ENCODE measurements at places on chromosomes 16 and 17.

GRCh38 chr16:28291651-28292626 lies at the start of gene SBK1:
SBK1 (plus strand) TSS chr16:28292525; CDS start chr16:28317392, 24,867 bp downstream.
- peak; percentile 68 for DNase-seq

- no peak for DNase-seq
Observed at GRCh38 chr16:74736531-74737157, 36.0 kb upstream of the MLKL start.

DNA sequence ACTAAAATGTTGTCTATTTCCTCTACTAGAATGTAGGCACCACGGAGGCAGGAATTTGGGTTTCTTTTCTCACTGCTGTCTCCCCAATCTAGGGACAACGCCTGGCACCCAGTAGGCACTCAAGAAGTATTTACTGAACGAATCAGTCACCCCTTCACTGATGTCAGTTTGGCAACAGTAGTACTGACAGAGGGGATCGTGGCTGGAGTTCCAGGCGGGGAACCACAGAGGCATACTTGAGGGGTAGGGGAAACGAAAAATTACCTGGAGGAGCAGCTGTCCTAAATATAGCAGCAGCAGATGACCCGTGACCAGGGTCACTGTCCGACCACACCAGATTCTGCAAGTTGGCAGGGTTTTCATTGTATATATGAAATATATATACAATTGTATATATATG lies 33.3 kb downstream of the TRIM25 start:
- no peak for DNase-seq

- no peak for DNase-seq
Observed at GRCh38 chr17:69447726-69448125, 33.2 kb downstream of the MAP2K6 start.

DNA sequence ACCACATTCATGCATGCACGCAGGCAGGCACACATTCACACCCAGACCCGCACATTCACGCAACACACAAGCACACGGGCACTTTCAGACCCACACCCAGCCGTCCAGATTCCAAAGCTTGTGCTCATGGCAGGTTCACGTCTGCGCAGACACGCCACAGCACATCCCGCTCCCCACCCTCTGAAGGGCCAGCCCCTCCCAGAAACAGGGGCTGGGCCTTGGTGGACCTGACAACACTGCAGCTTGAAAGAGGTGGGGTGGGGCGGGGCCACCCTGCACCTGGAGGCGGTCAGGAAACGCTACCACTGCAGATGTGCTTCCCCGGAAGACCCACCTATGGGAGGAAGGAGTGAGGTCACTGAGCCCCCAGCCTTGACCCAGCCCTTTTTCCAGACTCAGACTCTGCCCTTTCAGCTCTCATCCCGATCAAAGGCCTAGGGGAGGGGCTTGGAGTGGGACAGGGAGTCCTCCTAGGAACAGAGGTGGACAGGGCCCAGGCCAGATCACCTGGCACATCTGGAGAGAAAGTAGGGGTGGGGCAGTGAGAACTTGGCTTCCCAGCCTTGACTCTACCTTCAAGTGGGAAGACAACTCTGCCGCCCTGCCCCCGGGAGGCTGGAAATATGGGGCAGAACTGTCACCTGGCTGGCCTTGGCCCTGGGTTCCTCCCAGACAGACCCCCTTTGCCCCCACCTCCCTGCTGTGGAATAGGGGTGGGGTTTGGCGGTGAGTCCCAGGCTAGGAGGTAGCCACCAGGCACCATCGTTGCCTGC lies 11.0 kb downstream of the P3H4 start:
- DNase-seq: no peak

DNA sequence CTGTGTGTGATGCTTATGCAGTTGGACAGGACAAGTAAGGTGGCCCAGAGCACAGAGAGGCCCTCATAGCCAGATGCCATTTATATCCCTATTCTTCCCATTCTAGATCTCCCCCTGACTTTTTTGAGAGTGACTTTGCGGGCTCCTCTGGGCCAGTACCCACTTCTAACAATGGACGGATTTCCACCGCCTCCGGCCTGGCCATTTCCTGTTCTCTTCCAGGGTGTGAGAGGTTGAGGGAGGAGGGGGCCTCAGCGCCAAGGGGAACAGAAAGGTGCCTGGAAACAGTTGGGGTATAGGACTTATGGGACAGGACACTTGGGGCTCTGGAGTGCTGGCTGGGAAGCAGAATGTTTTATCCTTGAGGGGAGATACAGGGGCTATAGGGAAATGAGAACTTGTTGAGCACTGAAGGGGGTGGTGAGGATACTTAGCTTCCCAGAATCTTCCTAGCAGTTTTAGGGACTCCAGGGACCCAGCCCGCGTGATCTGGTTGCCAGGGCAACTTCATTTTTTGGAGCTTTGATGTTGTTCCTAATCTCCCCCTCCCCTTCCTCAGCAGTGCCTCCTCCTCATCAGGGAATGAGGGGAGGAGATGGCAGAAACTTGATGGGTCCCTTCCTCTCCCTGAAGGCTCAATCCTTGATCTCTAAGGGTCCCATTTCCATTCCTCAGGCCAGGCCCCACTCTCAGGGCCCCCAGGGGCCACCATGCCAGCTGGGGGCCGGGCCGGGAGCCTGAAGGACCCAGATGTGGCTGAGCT lies 3.6 kb downstream of the TAOK2 start:
- no peak for DNase-seq

DNA sequence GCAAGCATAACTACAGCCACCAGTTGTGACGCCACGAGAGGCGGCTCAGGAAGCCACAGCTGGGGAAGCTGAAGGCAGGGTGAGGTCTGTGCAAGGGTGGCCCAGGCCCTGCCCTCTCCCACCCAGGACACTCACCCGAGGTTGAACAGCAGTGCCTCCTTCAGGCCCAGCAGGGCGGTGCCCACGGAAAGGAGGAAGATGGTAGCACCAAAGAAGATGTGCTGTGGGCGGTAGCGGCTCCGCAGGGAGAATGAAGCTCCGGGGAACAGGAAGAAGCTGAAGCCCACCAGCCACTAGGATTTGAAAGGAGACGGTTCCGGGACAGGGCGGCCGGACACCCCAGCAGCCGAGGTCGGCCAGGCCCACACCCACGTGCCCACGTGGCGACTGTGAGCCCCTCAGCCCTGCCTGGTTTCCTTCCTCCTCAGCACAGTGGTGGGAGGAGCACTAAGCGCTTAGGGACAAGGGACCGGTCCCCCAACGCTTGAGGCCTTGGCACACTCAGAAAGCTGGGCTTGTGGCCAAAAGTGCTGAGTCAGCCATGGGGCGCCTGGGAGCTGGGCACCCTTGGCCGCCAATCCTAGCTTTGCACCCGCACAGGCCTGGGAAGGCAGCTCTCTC lies 11.0 kb downstream of the CYB561 start:
- peak; percentile 62 for DNase-seq

DNA sequence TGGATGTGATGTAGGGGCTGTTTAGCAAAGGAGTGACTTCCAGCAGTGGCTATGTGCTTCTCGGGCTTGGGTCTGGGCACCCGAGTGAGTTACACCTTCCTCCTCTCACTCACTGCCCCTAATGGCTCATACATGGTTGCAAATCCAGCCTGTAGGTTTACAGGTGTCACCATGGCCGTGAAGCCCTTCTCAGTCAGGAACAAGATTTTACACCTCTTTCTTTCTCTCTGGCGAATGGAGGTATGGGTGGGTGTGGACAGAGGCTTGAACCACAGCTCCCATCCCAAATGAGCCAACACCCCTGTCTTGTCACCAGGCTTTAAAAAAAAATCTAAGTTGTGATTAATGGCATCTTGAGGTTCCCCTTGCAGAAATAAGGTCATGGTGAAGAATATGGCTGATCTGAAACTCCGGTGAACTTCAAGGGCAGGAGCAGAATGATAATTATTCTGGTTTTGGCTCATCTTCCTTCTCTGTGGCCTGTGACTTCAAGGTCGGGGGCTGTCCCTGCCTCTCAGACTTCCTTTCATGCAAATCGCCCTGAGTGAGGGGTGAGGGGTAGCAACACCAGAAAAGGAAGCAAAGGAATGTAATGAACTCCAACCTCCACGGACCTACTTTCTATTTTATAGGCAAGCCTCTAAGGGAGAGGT lies 331.2 kb downstream of the MAF start:
- no peak for DNase-seq

DNA sequence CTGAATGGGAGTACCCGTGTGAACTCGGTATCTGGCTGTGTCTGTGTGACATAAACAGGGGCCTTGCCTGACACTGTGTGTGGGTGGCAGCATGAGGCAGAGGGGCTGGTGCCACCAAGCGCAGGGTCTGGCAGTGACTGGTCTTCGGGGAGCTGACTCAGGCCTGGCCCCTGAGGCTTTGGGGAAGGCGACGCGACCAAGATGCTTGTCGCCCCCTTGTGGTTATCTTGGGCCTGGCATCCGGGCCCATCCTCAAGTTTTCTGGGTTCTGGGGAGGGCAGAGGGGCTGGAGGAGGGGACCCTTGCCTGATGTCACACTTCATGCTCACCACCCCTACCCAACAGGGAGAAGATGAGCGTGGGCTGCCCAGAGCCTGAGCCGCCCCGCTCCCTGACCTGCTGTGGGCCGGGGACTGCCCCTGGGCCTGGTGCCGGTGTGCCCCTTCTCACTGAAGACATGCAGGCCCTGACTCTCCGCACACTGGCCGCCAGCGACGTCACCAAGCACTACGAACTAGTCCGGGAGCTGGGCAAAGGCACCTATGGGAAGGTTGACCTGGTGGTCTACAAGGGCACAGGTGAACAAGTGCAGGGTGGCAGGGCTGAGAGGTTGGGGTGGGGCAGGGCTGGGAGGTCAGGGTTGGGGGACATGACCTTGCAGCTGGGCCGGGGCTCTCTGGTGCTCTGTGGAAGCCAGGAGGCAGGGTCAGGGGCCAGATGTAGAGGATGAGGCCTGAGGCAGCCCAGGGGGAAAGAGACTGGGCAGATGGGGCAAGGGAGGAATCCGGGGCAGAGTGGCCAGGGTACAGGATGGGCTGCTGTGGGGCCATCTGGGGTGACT lies 24.9 kb downstream of the SBK1 start:
- DNase-seq: peak; percentile 58

- DNase-seq: no peak
Observed at GRCh38 chr17:48725004-48725287, 2.0 kb downstream of the PRAC2 start.

Measured in MG63 (cell line).